ENCODE measurements at places on chromosomes 7 and 10.

DNA sequence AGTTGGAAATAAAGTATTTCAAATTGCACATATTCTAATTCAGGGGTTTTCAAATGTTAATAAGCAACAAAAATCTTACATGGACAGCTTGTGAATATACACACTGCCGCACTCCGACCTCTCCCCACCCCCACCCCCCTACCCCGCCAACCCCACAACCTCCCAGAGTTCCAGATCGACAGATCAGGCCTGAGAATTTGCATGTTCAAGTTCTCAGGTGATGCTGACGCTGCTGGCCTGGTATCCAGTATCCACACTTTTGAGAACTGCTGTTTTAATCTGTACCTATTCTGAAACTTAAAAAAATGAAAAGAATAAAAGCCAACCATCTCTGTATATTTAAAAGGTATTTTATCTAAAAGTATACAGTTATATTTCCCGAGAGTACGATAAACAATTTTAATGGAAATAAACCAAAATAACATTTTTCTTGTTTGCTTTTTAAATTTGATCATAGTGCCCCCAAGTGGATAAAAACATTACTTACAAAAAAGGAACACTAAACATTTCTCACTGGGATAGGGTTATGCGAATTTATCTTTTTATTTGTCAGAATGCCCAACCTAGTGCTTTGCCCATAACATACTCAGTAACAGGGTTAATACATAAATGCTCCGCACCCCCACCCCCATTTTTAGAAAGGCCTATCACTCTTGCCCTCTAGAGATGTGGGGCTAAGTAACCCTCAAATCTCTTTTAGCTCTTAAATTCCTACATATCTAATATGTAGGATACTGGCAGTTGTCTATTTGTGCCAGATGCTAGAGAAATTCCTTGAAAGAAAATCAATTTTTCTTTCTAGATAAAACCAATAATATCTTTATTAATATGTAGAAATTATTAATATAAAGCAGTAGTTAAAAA is 166.3 kb downstream of the RNF133 start:
- no peak for DNase-seq

DNA sequence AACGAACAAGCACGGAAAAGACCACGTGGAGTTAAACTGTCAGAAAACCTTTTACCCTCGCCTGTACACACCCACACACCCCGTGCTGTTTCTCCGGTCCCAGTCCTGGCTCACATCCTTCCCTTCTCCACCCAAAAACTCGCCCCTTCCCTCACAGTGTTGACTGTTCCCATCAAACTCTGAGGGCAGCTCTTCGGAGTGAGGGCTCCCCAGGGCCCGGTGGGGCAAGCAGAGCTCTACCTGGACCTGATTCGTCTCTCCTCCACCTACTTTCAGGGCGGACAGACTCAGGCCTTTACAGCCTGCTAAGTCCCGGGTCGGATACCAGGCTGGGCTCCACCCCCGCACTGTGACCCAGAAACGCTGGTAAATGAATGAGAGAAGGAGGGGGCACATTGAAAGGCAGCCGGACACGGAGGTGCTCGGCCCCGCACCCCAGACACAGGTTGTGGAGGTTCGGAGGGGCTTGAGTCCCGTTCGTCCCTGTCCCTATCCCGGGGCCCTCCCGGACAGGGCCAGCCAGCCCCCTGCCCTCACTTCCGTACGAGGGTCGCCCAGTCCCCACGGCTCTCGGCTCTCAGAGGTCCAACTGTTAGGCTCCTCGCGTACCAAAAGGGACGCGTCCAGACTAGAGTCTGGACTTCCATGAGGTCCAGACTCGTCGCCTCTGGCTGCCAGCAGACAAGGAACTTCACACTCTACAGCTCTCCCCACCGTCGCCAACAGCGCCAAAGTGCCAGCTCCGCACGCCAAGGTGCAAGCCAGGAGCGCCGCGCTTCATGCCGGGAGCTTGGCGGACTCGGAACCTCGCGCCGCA is 31.7 kb upstream of the ASL start:
- DNase-seq, result no peak

- DNase-seq, result no peak
Observed at GRCh38 chr10:113021268-113022040, 71.4 kb downstream of the TCF7L2 start.

GRCh38 chr10:128160297-128160711 is 34.1 kb upstream of the MKI67 start:
- DNase-seq, result no peak

GRCh38 chr7:92058040-92058439 is 76.2 kb downstream of the CYP51A1 start:
- no peak for DNase-seq

DNA sequence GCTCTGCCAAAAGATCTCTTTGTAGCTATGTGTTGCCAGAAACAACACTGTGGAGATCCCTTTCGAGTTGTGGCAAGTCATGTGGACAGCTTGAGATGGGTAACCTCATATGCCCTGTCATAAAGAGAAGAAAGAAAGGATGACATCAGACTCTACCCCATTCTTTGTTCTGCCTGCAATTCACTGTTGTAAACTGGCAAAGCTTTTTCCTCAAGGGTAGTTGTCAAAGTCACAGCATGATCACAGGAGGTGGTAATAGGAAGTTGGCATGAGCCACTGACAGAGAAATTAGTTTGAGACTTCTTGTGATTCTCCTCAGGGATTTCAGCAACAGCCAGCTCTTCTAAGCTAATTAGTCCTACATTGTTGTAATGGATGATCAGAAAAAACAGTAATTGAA is 19.4 kb upstream of the MINDY3 start:
- no peak for DNase-seq

DNA sequence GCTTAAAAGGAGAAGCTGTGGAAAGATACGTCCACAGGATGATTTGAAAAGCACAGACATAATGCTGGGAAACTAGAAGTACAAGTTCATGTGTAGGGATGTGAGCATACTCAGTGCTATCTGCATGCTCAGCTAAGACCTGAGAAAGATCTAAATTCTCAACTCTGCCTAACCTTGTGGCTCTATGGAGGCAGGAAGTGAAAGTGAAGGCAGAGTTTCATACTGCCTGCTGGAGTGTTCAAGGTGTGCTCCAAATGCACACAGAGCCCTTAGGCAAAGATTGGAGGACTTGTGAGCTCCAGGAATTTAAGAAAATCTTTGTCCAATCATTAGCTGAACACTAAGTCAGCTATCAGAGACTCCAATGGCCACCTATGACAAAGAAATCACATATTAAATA is 190.9 kb downstream of the RNLS start:
- no peak for DNase-seq

GRCh38 chr7:21580073-21580521 is 37.3 kb downstream of the DNAH11 start:
- no peak for DNase-seq

DNA sequence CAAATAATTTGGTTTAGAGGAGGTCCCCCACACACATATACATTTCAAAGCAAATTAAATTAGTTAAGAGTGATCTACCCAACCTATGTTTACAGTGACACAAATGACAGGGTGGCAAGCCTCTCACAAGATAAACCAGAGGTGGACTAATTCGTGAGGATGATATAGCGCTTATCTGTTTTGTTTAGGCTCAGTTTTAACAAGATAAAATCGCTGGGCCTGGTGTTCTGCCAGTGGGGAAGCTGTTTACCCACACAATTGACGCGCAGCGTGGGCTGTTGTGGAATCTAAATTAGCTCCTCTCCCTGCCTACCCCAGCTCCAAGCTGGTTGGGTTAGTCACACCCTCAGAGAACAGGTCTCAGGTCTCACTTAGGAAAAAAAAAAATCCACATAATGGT is 16.7 kb upstream of the PLXNA4 start:
- no peak for DNase-seq

DNA sequence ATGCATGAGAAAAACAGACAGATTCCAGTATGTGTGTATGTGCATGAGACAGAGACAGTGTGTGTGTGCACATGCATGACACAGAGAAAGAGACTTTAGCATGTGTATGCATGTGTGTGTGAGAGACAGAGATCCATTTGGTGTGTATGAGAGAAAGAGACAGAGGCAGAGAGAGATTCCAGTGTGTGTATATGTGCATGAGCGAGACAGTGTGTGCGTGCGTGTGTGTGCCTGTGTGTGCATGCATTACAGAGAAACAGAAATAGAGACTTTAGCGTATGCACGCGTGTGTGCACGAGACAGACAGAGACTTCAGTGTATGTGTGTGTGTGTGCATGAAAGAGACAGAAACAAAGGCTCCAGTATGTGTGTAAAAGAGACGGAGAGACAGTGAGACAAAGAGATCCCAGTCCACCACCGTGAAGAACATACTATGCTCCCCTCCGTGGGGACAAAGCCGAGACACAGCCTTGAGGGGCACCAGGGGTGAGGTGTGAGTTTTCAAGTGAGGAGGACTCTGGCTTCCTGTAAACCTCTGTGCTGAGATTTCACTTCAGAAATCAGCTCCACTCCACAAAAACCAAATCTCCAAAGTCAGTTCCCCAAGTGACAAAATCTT is 188.9 kb downstream of the GRID1 start:
- no peak for DNase-seq

DNA sequence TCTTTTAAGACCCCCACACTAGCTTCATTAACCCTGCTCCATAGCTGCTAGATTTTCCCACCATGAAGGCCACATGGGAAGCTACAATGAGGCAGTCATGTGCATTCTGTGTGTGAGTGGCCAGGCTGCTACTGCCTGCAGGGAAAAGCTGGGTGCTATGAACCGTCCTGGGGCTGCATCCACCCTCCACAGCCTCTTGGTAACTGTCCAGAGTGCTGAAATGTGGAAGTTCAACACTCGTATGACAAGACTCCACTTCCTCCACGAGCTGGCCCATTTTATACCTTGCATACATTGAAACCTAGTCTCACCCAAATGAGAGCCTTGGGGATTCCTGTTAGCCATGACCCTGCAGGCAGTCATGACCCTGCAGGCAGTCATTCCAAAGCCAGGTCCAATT is 59.4 kb downstream of the CUZD1 start:
- DNase-seq, result no peak

GRCh38 chr10:104922810-104923209 is 281.7 kb downstream of the SORCS3 start:
- no peak for DNase-seq

- no peak for DNase-seq
Observed at GRCh38 chr7:20316706-20317105, 14.0 kb upstream of the ITGB8 start.

All from activated gamma-delta T cell treated with anti-CD3 and anti-CD28 coated beads, Interleukin-2, amount 50 U/mL, for 16 hours (primary cell).